HepG2 (cell line): ENCODE measurements at places on chromosomes 3 and 15. TPM values are rescaled to one million over a fixed set of nuclear protein-coding genes. Genes with fewer than 3 reads are reported as not detected.

DNA sequence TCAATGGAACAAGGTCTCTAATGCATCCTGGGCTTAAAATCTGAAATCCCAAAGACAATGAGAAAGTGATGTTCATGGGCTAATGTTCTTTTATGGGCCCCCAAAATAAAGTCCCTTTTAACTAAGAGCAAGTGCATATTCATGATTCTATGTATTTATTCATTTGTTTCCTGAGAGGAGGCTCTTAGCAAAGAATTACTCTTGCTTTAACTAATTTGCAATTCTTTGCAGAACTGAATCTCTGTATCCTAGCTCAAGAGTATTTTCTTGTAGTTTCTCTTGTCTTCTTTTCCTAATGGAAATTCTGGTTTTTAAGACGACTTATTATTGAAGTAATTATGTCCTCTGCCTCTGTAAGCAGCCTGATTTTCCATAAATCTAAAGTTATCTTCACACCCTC is 202.2 kb upstream of the TP63 start:
- no peak for DNase-seq

GRCh38 chr3:12336099-12336498 is 47.2 kb downstream of the PPARG start:
- DNase-seq: no peak

Gene DLL4
- total RNA-seq: 0.13 and 0.20 TPM in 2 replicates

DNA sequence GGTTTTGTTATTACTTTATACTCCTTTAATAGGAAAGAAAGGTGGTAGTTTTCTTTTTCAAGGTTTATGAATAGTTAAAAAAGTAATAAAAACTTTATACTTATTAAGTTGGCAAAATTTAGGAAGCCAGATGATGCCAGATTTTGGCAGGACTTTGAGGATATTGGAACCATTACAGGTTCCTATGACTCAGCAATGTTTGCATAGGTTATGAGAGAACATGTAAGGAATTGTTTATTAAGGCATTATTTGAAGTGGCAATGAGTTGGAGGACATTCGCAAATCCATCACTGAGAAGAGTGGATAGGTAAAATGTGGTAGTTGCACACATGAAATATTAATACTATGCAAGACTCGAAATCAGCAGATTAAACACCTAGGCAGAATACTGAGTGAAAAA is 29.9 kb downstream of the CDAN1 start:
- DNase-seq: no peak

Gene AADAC
- 1.2 and 1.5 TPM in 2 replicates for total RNA-seq

Gene B4GALT4
- total RNA-seq: 23.8 and 29.0 TPM in 2 replicates

GRCh38 chr3:174596447-174596982 is 262.6 kb upstream of the NAALADL2 start:
- DNase-seq: no peak

Gene TNFAIP8L3
- 4.0 and 5.8 TPM in 2 replicates for total RNA-seq

- DNase-seq: no peak
Measured at GRCh38 chr3:131218196-131218595, 163.4 kb upstream of the NUDT16 start.

GRCh38 chr15:76282465-76282864 is 28.8 kb downstream of the ETFA start:
- DNase-seq: no peak

Gene FBXO40
- not detected in 2 replicates for total RNA-seq

GRCh38 chr3:193030276-193030675 is 112.6 kb upstream of the MB21D2 start:
- DNase-seq: no peak

DNA sequence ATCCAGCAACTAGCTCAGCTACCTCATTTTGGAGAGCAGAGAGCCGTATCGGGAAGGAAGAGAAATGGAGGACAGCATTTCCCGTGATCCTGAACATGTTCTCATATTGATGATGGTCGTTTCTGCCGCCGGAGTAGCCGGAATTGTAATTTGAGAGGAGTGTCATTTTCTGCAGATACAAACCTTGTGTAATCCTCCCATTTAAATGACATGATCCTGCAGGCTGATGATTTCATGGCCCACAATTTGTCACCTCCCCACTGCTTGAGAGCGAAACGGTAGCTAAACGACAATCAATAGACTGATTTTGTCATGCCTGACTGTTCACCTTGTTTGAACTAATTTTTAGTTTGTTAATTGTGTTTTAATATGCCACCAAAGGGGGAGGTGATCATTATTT is 126.5 kb upstream of the CNTN6 start:
- DNase-seq: no peak

Gene COPG1
- total RNA-seq: 166 and 201 TPM in 2 replicates

Gene SI
- total RNA-seq: not detected in 2 replicates
